ENCODE measurements at places on chromosomes 2 and 18.

- DNase-seq, result no peak
These were observed 21.7 kb downstream of the LAMA3 start for GRCh38 chr18:23710946-23711345.

GRCh38 chr18:77422974-77423867, 173.6 kb downstream of the GALR1 start:
- DNase-seq, result no peak

DNA sequence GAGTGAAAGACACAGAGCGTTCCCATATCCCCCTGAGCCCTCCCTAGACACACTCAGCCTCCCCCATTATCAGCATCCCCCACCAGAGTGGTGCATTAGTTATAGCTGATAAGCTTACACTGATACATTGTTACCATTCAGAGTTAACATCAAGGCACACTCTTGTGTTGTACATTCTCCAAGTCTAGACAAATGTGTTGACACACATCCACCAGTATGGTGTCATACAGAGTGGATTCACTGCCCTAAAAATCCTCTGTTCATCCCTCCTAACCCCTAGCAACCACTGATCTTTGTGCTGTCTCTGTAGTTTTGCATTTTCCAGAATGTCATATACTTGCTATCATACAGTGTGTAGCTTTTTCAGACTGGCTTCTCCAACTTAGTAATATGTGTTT, 78.0 kb upstream of the RPL31 start:
- DNase-seq, result no peak

DNA sequence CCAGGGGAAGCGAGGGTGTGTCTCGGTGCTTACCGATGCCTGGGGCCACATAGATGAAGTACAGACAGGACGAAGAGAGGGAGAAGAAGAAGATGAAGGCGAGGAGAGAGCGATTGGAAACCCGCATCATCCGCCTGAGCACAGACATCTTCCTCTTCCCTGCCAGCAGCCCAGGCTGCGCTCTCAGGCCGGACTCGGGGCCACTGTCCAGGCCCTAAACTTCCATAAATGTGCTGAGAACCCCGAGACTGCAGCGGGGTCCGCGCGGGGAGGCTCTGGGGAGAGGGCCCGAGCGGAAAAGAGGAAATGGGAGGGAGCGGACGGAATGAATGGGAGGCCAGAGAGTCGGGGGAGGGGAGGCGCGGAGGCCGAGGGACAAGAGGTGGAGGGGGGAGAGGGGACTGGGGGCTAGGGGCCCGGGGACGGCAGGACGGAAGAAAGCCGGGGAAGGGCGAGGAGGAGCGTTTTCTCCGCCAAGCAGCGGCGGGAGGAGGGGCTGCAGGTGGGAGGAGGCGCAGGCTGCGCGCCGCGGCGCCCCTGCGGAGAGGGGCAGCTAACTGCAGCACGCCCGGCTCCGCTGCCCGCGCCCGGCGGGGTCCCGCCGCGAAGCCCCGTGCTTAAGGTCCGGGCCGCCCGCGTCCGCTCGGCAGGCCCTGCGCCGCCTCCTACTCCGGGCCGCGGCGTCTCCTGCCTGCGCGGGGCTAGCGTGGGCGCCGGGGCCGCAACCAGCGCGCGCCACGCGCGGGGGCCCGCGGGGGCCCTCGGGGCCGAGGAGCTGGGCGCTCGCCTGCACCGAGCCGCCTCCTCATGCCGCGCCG, at the start of gene B4GALT6:
TSS of gene B4GALT6 (minus strand) at position 303 of the 818 bp plus-strand sequence. CDS start at position 148, 155 bp downstream.
- DNase-seq, result peak; percentile 6

- DNase-seq, result no peak
These were observed 247.3 kb downstream of the CNTNAP5 start for GRCh38 chr2:124272261-124272841.

GRCh38 chr2:44655401-44655864, 286.1 kb upstream of the SIX3 start:
- no peak for DNase-seq

DNA sequence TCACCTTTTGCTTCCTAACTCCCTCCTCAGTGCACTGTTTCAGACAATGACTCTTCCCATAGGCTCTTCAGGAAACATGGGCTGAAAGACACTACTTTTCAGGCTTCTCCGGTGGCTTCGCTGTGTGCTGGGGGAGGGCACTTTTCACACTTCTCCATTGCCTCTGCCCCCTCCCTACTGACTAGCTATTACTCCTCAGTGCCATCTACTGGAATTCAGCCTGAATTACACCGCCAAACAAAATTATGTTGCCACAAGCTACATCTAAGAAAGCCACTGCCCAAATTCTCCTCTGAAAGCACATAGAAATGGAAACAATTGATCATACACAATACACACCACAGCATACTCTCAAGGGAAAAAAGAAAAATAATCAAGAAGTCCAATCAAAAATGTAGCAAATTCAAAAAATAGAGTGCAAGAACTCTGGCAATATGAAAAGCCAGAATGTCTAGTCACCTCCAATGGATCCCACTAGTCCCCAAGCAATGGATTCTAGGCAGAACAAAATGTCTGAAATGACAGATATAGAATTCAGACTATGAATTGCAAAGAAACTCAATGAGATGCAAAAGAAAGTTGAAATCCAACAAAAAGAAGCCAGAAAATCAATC, 1139.4 kb upstream of the GYPC start:
- no peak for DNase-seq

GRCh38 chr2:120920454-120921148, 184.9 kb downstream of the GLI2 start:
- no peak for DNase-seq

- no peak for DNase-seq
These were observed 597.1 kb upstream of the CHAC2 start for GRCh38 chr2:53170466-53170865.

DNA sequence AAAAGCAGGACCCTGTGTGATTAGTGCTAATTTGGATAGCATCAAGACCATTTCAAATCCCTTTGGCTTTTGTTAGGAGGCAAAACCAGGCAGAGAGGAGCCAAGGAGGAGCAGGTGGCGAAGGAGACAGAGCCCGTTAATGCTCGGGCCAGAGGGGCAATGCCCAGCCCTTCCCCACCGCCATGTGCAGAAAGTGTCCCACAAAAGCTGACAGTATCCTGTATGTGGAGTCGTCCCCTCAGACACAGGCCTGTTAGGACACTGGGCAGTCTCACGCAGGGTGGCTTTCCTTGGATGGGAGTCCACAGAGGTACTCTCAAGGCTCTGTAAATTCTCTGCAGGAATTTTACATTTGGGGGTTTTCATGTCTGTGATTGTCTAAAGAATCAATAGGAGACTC, 44.8 kb upstream of the TFCP2L1 start:
- DNase-seq, result no peak

DNA sequence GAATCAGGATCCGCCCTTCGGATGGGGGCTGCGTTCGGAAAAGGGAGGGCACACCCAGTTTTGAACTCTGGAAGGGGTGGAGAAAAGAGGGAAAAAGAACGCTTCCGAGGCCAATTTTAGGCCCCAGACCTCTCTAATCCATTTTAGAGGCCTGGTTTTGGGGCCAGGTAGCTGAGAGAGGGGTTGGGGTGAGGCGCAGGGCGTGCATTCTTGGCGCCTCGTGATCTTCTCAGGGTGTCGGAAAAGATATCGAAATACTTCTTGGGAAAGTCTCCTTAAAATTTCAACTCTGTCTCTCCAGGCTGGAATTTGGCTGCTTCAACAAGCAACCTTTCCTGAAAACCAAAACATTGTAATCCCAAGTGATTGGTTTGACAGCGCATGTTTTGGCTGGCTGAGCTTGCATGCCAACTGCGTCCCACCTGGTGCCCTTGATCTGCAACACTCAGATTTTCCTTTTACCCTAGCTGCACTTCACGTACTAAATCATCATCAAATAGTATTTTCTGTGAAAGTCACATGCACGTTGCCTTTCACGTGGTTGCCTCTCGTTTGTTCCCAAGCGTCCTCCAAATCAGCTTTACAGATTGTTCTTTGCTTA, 864 bp upstream of the XPO1 start:
- DNase-seq, result peak; percentile 49

DNA sequence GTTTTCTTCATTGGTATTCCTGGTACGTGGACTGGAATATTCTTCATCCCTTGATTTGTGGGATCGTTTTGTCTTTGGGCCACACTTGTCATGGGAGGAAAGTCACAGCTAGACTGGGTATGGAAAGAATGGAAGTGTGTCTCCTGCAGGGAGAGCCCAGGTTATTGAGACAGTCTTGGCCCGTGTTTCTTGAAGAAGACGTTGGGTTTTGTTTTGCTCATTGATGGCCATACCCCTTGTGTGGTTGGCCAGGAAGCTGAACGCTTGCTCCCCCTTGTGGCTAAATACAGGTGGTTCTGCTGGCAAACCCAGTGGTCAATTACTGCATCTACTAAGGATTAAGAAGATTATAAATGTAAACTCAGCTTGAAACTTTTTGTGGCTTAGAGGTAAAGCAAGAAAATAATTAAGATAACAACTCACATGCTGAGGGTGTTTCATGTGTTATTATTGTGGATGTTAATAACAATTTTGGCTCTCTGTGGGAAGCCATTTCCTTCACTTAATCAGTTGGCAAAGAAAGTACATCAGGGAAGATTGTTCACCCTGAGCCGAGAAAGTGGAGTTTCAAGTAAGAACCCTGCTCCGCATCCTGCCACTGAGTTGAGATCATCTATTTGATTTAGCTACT, 91.8 kb downstream of the NEDD4L start:
- no peak for DNase-seq

- DNase-seq, result peak; percentile 10
These were observed 3.2 kb downstream of the UBXN4 start for GRCh38 chr2:135744760-135745314.

GRCh38 chr2:206555721-206556120, 86.6 kb upstream of the FAM237A start:
- DNase-seq, result no peak

- no peak for DNase-seq
These were observed 109.2 kb downstream of the COPS8 start for GRCh38 chr2:237194906-237195305.

DNA sequence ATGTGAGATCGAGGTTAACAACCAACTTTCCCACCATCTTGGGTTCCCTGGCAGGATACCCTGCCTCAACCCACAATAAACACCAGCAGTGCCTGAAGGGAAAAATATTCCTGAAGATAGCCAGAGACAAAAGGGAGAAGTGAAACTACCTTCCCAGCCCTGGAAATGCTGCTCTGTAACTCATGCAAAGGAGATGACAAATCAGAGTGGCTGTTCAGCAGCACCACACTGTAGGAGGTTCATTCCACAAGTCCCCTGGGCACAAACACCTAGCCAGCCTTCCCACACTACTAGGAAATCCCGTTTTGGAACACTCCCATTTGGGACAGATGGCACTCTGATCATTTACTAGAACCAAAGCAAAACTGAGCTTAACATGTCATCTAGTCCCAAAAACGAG, 190.7 kb upstream of the RBBP8 start:
- no peak for DNase-seq

DNA sequence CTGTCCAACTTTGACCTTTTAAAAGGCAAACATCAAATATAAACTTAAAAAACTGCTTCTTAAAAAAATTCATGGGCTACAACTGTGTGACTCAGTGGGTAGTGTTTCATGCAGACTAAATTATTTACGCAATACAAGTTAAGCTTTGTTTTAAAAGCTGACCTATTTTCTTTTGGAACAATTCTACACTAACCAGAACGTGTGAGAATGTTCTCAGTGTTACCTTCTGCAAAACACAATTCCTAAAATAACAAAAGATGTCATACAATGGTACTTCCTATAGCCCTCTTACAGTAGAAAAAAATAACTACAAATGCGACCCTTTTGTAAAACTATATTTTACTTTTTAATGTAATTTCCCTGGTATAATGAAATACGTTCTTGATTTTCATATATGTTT, 793.8 kb upstream of the FSHR start:
- no peak for DNase-seq

GRCh38 chr18:63872586-63872985, 14.9 kb upstream of the SERPINB2 start:
- DNase-seq, result no peak

Measured in T-helper 1 cell (primary cell).